ENCODE measurements at places on chromosomes 16 and 17. TPM values are rescaled to one million over a fixed set of nuclear protein-coding genes. Genes with fewer than 3 reads are reported as not detected.
A peak's percentile ranks its signal among the peaks of the same experiment; 100 is the strongest.

HOXB3 gene
- total RNA-seq = 11.3 TPM

HEXIM2 gene
- total RNA-seq = 11.6 TPM

SCO1 gene
- 27.0 TPM for total RNA-seq

CCR7 gene
- not detected for total RNA-seq

PKMYT1 gene
- total RNA-seq = not detected

IGSF6 gene
- total RNA-seq = 0.82 TPM

EVPLL gene
- total RNA-seq = not detected

TMEM220 gene
- total RNA-seq = 0.59 TPM

CYTH1 gene
- total RNA-seq = 56.1 TPM

TERB1 gene
- total RNA-seq = 0.83 TPM

SPIRE2 gene
- 2.1 TPM for total RNA-seq

TMC5 gene
- not detected for total RNA-seq

- DNase-seq = no peak
Observed at GRCh38 chr17:49964769-49965523, 4.0 kb upstream of the DLX4 start.

DNA sequence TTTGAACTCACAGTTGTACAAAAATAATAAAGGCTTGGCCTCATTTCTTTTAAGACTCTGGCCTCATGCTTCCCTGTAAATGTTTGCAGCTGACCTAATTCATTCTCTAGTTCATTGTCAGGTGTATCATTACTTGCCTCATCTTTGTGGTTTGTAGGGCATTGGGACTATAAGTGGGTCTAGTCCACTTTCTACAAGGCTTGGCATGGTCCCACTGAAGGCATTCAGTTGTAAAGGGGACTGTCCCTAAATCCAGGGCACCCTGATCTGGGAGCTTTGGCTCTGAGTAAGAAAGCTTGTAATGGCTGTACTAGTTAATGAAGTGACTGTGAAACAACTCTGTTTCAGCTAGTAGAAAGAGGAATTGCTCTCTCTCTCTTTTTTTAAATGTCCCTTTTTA, 2.7 kb downstream of the KCTD2 start:
- no peak for DNase-seq

DNA sequence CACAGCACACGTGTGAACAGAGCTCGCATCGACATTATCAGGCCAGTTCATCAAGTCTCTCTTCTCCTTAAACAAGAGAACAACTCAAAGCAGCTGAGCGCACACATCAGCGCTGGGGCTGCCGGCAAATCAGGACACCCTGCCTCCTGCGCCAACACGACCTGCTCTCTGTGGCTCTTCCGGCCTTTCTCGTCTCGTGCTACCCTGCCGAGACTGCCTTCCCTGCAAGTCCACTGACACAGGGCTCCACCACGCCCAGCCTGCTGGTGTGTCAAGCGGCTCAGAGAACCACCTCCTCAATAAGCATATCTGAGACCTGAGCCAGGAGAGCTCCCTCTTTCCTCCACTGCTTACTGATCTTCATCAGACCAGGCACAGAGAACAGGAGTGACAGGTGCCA, 96.9 kb downstream of the ZNF778 start:
- no peak for DNase-seq

DNA sequence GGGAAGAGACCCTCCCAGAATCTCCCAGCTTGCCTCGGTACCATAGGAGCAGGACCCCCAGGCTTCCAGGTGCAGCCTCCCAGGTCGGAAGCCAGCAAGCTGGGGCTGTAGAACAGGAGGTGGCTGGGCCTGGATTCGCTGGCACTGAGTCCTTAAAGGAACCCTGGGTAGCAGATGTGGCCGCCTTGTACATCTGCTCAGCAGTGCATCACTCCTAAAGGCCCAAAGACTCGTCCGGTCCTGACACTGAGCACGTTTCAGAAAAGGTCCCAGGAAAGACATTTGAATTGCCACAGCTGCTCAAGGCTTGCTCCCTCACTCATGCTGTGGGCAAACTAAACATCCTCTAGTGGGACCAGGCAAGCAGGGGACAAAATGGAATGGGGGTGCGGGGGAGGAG, 172.8 kb downstream of the RAB11FIP4 start:
- DNase-seq = no peak

GRCh38 chr17:78249074-78249817, 17.8 kb downstream of the TMEM235 start:
- DNase-seq = no peak

- DNase-seq = no peak
Observed at GRCh38 chr16:54582631-54583250, 296.2 kb upstream of the IRX3 start.

GRCh38 chr17:63832455-63832854, 5.0 kb upstream of the FTSJ3 start:
- DNase-seq = no peak

DNA sequence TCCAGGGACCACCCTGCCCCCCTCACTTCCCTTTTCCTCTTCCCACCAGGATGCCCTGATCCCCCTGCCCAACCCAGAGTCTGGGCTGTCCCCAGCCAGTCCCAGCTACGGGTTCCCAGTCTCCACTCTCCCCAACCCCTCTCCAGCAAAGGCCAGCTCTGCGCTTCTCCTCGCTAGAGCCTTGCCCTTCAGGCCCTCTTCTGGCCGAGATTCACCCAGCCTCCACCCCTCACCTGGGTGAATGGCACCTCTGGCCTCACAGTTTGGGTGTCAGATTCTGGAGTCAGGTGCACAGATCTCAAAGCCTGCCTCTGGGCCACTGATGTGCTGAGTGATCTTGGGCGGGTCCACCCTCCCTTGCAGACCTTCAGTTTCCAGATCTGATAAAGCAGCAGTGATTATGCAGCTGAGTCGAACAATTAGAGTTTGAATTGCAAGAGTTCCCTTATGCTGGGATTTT, 185.6 kb upstream of the TNRC6C start:
- DNase-seq = no peak

GRCh38 chr17:64219571-64219970, 43.5 kb downstream of the TEX2 start:
- DNase-seq = no peak

DNA sequence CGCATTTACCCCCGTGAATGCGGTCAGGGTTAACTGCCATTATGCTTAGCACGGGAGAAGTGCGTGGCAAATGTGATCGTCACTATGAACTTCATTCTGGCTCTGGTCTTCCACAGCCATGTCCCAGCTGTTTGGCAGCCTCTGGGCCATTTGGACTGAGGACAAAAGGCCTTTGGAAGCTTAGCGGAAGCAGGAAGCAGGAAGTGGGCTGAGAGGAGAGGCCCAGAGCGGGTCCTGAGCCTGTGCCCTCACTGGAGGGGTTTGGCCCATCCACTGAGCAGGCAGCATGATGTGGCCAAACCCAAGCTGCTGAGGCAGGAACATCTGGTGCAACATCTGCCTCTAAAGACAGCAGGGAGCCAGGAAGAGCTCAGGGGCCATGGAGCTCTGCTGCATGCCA, 345.9 kb downstream of the C16orf95 start:
- DNase-seq = no peak

GRCh38 chr17:35617505-35617904, 30.4 kb downstream of the AP2B1 start:
- DNase-seq = no peak

GRCh38 chr16:88691924-88692560, 5.7 kb upstream of the SNAI3 start:
- DNase-seq = no peak

- no peak for DNase-seq
Observed at GRCh38 chr16:27995378-27995777, 68.1 kb downstream of the GSG1L start.

DNA sequence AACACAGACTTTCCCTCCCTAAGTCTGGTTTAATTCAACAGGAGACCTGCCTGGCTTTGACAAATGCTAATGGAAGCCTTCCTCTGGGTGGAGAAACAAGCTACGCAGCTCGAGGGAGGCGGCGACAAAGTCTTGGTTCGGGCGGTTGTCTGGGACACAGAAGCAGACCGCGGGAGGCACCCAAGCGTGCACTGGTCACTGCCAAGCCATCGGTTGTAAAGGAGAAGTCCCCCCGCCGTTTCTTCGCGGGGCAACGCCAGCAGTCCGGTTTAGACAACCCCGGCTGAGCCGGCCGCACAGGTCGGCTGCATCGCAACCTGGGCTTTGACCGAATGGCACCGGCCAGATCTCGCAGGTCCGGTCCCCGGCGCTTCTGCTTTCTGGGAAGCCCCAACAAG, 586 bp downstream of the GLYR1 start:
- no peak for DNase-seq

- DNase-seq = no peak
Observed at GRCh38 chr16:24771779-24772157, 42.3 kb downstream of the TNRC6A start.

- DNase-seq = no peak
Observed at GRCh38 chr16:5505091-5505887, 407.7 kb upstream of the EEF2KMT start.

GRCh38 chr16:53216798-53217197, 162.0 kb downstream of the CHD9 start:
- DNase-seq = no peak

- DNase-seq = peak; percentile 40
Observed at GRCh38 chr16:22373662-22374310, 633 bp downstream of the CDR2 start.
